ENCODE measurements at places on chromosomes 4 and X. TPM values are rescaled to one million over a fixed set of nuclear protein-coding genes. Genes with fewer than 3 reads are reported as not detected.

Gene TLR1
- 0.32 TPM for polyA plus RNA-seq

Gene TMEM31
- not detected for polyA plus RNA-seq

Gene EIF2S3
- polyA plus RNA-seq, result 36.2 TPM

Gene HS3ST1
- 2.4 TPM for polyA plus RNA-seq

Gene DCLK2
- 8.5 TPM for polyA plus RNA-seq

Gene GDPD2
- not detected for polyA plus RNA-seq

Gene MSX1
- 0.86 TPM for polyA plus RNA-seq

Gene RPL9
- polyA plus RNA-seq, result 280 TPM

Gene CT47B1
- polyA plus RNA-seq, result not detected

Gene HSFX1
- polyA plus RNA-seq, result not detected

Gene PAGE1
- polyA plus RNA-seq, result not detected

Gene HSPA4L
- 136 TPM for polyA plus RNA-seq

Gene GRPR
- not detected for polyA plus RNA-seq

Gene CTAG1B
- polyA plus RNA-seq, result not detected

Gene TEX13A
- polyA plus RNA-seq, result not detected

Gene ZCCHC4
- polyA plus RNA-seq, result 4.3 TPM

Gene BEND2
- polyA plus RNA-seq, result not detected

Gene ENPP6
- polyA plus RNA-seq, result 0.70 TPM

Gene DCAF8L1
- not detected for polyA plus RNA-seq

Gene NSUN7
- polyA plus RNA-seq, result not detected

Gene HPSE
- polyA plus RNA-seq, result 12.2 TPM

Gene SUV39H1
- 0.32 TPM for polyA plus RNA-seq

Gene ABLIM2
- polyA plus RNA-seq, result 34.8 TPM

Gene STS
- 35.7 TPM for polyA plus RNA-seq

Gene TMEM271
- polyA plus RNA-seq, result 2.7 TPM

Gene STBD1
- 0.16 TPM for polyA plus RNA-seq

Gene NAA11
- not detected for polyA plus RNA-seq

Gene SAT1
- polyA plus RNA-seq, result 115 TPM

Gene HSFX4
- not detected for polyA plus RNA-seq

Gene CAPN6
- 0.11 TPM for polyA plus RNA-seq

Gene PCDH10
- polyA plus RNA-seq, result 6.8 TPM

Gene ERAS
- polyA plus RNA-seq, result not detected

Gene SPANXD
- polyA plus RNA-seq, result not detected

Gene CCNG2
- 6.0 TPM for polyA plus RNA-seq

Gene FGF5
- polyA plus RNA-seq, result 1.8 TPM

Gene CYTL1
- not detected for polyA plus RNA-seq

Gene SPRY1
- polyA plus RNA-seq, result 6.2 TPM

Gene TMPRSS11D
- not detected for polyA plus RNA-seq

Gene CSAG3
- not detected for polyA plus RNA-seq

Gene KCNIP4
- polyA plus RNA-seq, result 1,187 TPM

Gene PIN4
- polyA plus RNA-seq, result 81.6 TPM
